BJ (cell line): ENCODE measurements at places on chromosomes 13 and 19. TPM values are rescaled to one million over a fixed set of nuclear protein-coding genes. Genes with fewer than 3 reads are reported as not detected.

Gene TMEM145
- polyA plus RNA-seq: 0.07 TPM in 1 of 2 replicates, not detected in the other

Gene NPAS1
- polyA plus RNA-seq: 2.6 and 4.6 TPM in 2 replicates

Gene CEACAM4
- not detected in 2 replicates for polyA plus RNA-seq

GRCh38 chr19:46124638-46125115 is at the start of gene IGFL3:
TSS of gene IGFL3 (minus strand) at chr19:46124688. CDS start at chr19:46124649, 39 bp downstream.
- DNase-seq: no peak

GRCh38 chr13:98208606-98209005 is 31.5 kb upstream of the RNF113B start:
- no peak for DNase-seq
